ENCODE measurements at places on chromosomes 7 and 10. TPM values are rescaled to one million over a fixed set of nuclear protein-coding genes. Genes with fewer than 3 reads are reported as not detected.

Gene ACSL5
- total RNA-seq: 18.4 TPM

Gene HOXA6
- total RNA-seq: 6.3 TPM

Gene C10orf53
- not detected for total RNA-seq

DNA sequence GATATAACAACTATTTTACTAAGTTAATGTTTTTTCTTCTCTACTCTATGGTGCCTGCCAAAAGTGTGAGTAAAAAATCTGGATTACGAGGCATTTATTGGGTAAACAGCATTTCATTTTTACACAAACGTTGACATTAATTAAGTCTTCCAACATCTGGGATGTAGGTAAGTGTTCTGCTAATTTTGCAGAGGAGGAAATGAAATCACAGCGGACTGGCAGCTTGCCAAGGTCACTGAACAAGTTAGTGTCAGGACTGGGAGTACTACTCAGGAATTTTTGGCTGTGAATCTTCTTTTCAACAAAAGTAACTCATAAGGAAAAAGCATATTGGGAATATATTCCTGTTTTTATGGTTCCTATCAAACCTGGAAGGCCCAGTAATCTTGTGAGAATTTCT lies 612.1 kb upstream of the FZD8 start:
- DNase-seq: peak; percentile 87

GRCh38 chr10:98169379-98169778 lies 34.9 kb downstream of the R3HCC1L start:
- no peak for DNase-seq

Gene VPS41
- 77.0 TPM for total RNA-seq

GRCh38 chr10:95343573-95343972 lies 52.8 kb upstream of the PDLIM1 start:
- DNase-seq: no peak

GRCh38 chr7:45660201-45660900 lies 86.2 kb downstream of the ADCY1 start:
- DNase-seq: no peak

DNA sequence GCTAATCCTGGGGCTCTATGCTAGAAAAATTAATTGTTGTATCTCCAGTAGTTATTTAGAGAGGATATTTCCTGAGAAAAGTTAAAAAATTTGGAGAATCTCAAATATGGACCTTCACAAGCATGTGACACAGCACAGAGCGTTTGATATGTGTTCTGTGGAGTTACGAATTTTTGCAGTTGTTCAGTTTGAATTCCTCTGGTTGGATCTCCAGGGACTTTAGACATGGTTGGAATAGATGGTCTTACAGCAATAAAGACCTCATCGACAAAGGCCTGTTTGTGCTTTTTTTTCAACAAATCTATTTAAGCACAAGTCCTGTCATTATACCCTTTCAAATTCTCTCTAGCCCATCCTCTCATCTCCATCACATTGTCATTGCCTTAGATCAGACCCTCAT lies 138.0 kb downstream of the TES start:
- no peak for DNase-seq

Gene NUP205
- 33.9 TPM for total RNA-seq

Gene LDB3
- total RNA-seq: 132 TPM

Gene ZNF735
- total RNA-seq: not detected

DNA sequence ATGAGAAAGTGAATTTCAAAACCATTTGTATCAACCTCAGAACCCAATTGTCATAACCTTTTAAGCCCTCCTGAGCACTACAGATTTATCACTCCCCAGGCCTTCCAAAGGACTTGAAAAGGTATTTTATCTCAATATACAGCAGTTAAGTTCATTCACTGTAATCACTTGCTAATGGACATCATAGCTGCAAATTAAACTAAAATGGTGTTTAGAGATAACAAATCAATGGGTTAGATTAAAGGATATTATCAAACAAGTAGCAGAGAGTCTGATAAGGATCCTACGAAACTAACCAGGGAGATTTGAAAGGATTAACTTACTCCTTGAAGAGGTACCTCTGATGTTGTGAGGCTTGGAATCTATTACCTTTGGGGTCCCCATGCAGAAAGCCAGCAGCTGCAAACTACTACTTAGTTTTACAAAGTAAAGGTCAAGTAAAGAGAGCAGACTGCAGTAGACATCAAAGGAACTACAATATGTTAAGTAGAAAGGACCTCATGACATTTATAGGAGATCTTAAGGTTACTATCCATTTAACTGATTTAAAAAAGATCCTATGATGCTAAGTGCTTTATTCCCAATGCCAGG lies 359.4 kb downstream of the SORCS1 start:
- no peak for DNase-seq

- no peak for DNase-seq
Observed at GRCh38 chr10:13834581-13835286, 248.0 kb downstream of the PRPF18 start.

Gene IDI2
- not detected for total RNA-seq

DNA sequence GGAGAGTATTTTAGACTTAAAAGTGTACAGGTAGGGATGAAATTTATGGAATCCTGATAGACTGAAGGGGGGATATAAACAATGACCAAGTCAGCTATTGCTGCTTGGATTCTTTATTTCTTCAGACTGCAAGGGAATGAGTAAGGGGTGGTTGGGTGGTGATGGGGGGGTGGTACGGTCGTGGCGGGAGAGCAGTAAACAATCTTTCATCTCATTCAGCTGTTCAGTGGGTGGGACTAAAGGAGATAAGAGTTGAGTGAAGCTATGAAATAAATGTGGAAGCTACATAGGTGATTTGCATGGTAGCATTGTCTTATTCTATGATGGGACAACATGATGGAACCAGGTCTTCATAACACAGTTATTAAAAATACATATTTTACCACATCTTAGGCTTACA lies 1.8 kb downstream of the SEPTIN7 start:
- DNase-seq: no peak

DNA sequence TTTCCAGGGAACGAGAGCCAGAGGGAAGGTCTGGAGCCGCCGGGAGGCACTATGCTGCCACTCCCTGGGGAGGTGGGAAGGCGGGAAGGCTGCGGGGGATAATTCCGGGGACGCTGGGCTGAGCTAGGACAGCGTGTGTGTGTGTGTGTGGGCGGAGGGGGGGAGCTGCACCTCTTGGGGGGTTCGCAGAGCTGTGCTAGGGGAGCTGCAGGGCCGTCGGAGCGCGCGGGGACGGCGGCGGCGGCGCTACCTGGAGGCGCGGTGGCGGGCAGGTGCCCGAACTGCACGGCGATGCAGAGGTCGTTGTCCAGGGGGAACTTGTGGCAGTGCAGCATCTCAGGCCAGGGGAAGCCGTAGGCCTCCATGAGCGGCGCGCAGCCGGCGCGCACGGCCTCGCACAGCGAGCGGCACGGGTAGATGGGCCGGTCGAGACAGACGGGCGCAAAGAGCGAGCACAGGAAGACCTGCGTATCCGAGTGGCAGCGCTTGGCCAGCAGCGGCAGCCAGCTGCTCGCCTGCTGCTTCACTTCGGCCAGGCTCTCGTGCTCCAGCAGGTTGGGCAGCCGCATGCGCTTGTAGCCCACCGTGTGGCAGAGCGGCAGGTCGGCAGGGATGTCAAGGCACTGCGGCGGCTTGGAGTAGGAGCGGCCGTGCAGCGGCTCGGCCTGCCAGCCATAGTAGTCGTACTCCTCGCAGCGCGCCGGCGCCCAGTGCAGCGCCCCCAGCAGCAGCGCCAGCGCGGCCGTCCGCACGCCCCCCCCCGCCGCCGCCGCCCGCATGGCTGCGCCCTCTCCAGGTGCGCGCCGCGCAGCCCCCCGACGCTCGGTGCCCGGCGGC lies 526 bp downstream of the SFRP5 start:
- no peak for DNase-seq

Gene SUN3
- total RNA-seq: not detected

Gene GPR26
- not detected for total RNA-seq

- DNase-seq: peak; percentile 73
Observed at GRCh38 chr10:33509231-33509831, 174.9 kb upstream of the NRP1 start.
